ENCODE measurements at places on chromosomes 1 and 21.
A peak's percentile ranks its signal among the peaks of the same experiment; 100 is the strongest.

DNA sequence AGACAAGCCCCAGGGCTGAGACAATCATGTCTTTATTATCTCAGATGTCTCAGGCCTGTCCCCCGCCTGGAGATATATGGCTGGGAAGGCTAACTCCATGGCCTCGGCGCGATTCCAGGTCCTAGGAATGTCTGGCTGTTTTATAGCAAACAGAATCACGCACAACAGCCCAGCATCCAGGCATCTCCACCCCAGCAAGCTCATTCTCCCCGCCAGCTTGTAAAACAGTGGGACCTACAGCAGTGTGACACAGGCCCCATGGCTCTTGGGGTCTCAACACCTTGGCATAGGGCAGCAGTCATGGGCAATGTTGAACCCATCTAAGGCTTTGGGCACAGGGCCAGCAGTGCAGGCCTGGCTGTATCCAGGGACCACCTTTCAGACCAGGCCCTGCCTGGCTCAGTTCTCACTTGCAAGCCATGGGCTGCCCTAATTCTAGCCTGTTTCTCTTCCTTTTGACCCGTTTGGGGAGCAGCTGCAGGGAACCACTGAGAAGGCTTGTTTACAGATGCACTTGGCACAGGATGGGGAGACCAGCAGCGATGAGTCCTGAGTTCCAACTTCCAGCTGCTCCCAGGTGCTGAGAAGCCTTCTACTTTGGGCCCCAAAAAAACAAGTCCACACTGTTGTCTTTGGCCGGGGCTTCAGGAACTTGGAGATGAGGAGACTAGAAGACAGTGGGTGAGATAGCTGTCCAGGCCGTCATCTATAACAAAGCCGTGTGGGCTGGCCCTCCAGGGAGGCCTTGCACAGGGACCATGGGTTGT, 34.4 kb downstream of the WNT4 start:
- no peak overlapping the region for H3K27ac ChIP-seq
- DNase-seq, result no peak
- peaks cover 21% of the 10 kb centered on the region for H3K4me1 ChIP-seq
- H3K4me3 ChIP-seq, result no peak overlapping the region
- peaks cover 24% of the 10 kb centered on the region for H3K36me3 ChIP-seq

DNA sequence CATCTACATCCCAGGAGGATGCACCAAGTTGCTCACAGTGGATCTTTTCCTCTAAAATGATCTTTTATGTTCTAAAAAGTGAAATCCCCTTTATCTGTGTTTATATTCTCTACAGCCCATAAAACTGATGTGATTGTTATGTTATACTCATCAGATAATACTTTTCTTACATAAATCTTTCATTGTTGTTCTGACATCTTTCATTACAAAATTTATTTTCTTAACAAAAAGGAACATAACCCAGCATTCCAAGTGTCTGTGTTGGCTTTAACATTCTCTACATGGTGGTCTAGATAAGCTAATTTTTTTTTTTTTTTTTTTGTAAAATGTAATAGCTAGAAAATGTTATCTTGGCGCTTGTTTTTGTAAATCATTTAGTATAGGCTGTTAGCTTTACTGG, 8.3 kb upstream of the CACYBP start:
- H3K36me3 ChIP-seq, result no peaks in the 10 kb centered on the region
- H3K4me1 ChIP-seq, result no peaks in the 10 kb centered on the region
- H3K27ac ChIP-seq, result no peak overlapping the region
- H3K27me3 ChIP-seq, result no peaks in the 10 kb centered on the region

GRCh38 chr1:20087668-20088067, 17.7 kb downstream of the PLA2G5 start:
- no peak overlapping the region for H3K4me3 ChIP-seq
- no peaks in the 10 kb centered on the region for H3K36me3 ChIP-seq
- no peaks in the 10 kb centered on the region for H3K4me1 ChIP-seq

GRCh38 chr1:223479718-223480425, 86.7 kb downstream of the CCDC185 start:
- no peak for DNase-seq
- no peaks in the 10 kb centered on the region for H3K4me1 ChIP-seq
- H3K4me3 ChIP-seq, result no peak overlapping the region
- H3K27me3 ChIP-seq, result peaks cover 29% of the 10 kb centered on the region
- H3K27ac ChIP-seq, result no peak overlapping the region
- H3K36me3 ChIP-seq, result no peaks in the 10 kb centered on the region

DNA sequence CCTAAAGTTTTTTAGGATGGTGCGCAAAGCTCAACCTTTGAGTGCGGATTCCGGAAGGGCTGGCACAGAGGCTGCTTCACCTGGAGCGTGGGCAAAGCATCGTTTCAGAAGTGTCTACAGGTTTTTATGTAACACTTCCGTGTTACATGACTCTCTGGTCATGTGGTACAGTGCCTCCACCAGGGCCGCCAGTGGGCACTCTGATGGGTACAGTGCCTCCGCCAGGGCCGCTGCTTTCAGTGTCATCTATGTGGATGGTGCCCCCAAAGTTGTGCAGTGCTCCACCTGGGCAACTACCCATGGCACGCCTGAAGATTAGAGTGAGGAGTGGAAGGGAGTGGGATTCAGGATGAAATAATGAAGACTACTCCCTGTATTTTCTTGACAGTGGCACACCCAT, 101.4 kb upstream of the C1orf174 start:
- no peak overlapping the region for H3K27ac ChIP-seq
- DNase-seq, result no peak
- no peak overlapping the region for H3K4me3 ChIP-seq
- no peaks in the 10 kb centered on the region for H3K4me1 ChIP-seq
- H3K27me3 ChIP-seq, result no peaks in the 10 kb centered on the region

- H3K27ac ChIP-seq, result peak overlapping the region; percentile 60
- peaks cover 22% of the 10 kb centered on the region for H3K4me1 ChIP-seq
Measured at GRCh38 chr1:94658221-94658620, 116.7 kb upstream of the F3 start.

DNA sequence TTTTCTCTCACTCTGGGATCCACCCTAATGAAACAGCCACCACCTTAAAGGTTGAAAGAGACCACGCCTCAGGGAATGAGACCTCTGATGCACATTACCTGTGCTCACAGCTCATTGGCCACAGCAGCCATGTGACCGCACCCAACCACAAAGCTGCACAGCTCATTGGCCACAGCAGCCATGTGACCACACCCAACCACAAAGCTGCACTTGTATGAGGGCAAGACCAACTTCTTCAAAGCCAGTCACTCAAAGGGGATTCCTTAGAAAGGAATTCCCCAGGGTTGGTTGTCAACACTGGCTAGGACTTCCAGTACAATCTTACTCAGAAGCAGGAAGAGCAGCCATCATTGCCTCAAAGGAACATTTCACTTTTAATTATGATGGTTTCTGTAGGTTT, 43.6 kb upstream of the PDE9A start:
- H3K4me1 ChIP-seq, result no peaks in the 10 kb centered on the region
- no peaks in the 10 kb centered on the region for H3K36me3 ChIP-seq
- H3K27me3 ChIP-seq, result peaks cover 3% of the 10 kb centered on the region

- H3K36me3 ChIP-seq, result peaks cover 90% of the 10 kb centered on the region
- no peak overlapping the region for H3K27ac ChIP-seq
- peak; percentile 56 for DNase-seq
- no peaks in the 10 kb centered on the region for H3K27me3 ChIP-seq
Measured at GRCh38 chr1:36175137-36176095, 19.5 kb downstream of the MAP7D1 start.

DNA sequence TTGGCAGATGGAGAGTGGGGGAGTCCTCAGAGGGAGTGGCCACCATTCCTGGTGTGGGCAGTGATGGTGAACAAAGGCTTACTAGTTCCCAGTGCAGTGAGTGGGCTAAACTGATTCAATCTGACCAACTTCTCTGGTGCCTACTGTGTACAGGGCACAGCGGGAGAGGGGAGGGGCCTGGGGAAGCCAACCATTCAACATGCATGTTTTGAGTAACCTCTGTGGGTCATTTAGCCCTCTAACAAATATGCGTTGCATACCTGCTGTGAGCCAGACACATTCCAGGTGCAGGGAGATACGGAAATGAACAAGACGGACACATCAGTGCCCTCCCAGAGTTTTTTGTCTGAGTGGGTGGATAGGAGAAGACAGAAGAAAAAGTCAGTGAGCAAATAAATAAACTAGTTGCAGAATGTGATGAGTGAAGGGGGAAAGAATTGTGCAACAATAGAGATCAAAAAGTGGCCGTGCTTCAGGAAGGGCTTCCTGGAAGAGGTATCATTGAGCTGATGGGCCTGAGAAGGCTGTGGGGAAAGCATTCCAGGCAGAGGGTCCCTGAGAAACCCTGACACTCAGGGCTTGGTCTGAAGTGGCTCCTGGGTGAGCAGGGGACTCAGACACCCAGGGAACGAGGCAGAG, 78.8 kb downstream of the EPHB2 start:
- H3K4me1 ChIP-seq, result peaks cover 6% of the 10 kb centered on the region
- no peaks in the 10 kb centered on the region for H3K27me3 ChIP-seq
- H3K4me3 ChIP-seq, result no peak overlapping the region

- no peaks in the 10 kb centered on the region for H3K36me3 ChIP-seq
- no peak overlapping the region for H3K4me3 ChIP-seq
- no peak overlapping the region for H3K27ac ChIP-seq
- DNase-seq, result no peak
- H3K4me1 ChIP-seq, result peaks cover 25% of the 10 kb centered on the region
- no peaks in the 10 kb centered on the region for H3K27me3 ChIP-seq
Measured at GRCh38 chr1:115186711-115187265, 97.5 kb upstream of the TSPAN2 start.

DNA sequence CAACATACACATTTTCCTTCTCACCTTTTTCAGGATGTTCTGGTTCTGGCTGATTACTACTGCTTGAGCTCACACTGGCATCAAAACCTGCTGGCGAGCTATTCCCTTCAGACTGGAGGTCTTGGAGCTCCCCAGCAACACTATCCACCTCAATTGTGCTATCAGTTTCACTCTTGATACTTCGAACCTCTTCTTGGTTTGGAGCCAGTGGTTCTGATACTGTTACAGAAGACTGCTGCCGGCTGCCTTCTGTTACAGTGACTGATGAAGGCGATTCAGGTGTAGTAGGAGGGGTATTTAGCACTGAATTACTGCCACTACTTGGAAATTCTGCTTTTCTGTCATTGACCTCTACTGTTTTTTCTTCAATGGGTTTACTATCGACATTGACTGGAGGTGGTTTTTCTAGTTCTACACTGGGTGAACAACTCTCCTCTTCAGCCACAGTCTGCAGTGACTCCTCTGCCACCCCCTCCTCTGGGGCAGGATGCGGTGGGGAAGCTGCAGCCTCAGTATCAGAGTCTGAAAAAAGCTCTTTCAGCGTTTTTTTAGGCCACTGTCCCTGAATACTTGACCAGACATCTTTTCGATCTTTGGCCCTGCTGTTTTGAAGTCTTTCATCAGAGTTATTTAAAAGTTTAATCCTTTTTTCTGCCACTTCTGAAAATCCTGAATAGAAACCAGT, 20.7 kb upstream of the RBM34 start:
- no peaks in the 10 kb centered on the region for H3K27me3 ChIP-seq
- H3K36me3 ChIP-seq, result peaks cover 15% of the 10 kb centered on the region
- H3K4me3 ChIP-seq, result no peak overlapping the region
- H3K27ac ChIP-seq, result no peak overlapping the region
- H3K4me1 ChIP-seq, result no peaks in the 10 kb centered on the region

DNA sequence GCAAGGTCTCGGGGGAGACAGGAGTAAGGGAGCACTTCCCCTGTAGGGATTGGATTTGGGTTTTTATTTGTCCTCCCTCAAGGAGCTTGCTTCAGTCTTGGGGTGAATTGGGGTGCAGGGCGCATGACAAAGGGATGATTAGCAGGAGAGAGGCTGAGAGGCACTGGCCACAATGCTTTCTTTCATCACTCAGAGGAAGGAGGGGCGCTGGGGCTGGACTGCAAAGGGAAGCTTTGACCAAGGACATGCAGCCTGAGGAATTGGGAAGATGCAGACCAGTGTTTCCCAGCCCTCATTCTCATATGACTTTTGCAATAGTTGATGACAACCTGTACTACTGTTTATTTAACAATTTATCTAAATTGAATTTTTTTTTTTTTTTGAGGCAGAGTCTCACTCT, 34.1 kb upstream of the PDPN start:
- no peaks in the 10 kb centered on the region for H3K27me3 ChIP-seq
- H3K4me1 ChIP-seq, result no peaks in the 10 kb centered on the region
- H3K4me3 ChIP-seq, result no peak overlapping the region
- no peak overlapping the region for H3K27ac ChIP-seq
- no peaks in the 10 kb centered on the region for H3K36me3 ChIP-seq
- no peak for DNase-seq

DNA sequence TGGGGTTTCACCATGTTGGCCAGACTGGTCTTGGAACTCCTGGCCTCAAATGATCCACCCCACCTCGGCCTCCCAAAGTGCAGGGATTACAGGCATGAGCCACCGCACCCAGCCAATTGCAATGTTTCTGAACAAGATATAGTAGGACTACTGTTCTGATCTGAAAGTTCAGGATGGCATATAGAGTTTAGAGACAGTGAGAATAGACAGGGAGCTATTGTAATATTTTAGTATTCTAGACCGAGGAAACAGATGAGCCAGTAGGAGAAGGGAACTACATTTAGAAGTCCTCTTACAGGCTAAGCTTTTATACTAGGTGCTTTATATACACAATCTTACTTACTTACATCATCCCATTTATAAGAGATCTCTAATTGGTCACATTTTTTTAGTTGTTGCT, 33.1 kb downstream of the SOAT1 start:
- 0 out of 2 replicates have a peak, but pooled peaks cover 2% of the 10 kb centered on the region for H3K4me1 ChIP-seq
- no peak overlapping the region for H3K27ac ChIP-seq
- DNase-seq, result no peak
- H3K27me3 ChIP-seq, result no peaks in the 10 kb centered on the region
- no peak overlapping the region for H3K4me3 ChIP-seq

GRCh38 chr1:159877695-159878444, 15.4 kb upstream of the VSIG8 start:
- H3K27me3 ChIP-seq, result no peaks in the 10 kb centered on the region
- no peak overlapping the region for H3K4me3 ChIP-seq
- peaks cover 15% of the 10 kb centered on the region for H3K4me1 ChIP-seq
- H3K36me3 ChIP-seq, result no peaks in the 10 kb centered on the region
- no peak for DNase-seq

DNA sequence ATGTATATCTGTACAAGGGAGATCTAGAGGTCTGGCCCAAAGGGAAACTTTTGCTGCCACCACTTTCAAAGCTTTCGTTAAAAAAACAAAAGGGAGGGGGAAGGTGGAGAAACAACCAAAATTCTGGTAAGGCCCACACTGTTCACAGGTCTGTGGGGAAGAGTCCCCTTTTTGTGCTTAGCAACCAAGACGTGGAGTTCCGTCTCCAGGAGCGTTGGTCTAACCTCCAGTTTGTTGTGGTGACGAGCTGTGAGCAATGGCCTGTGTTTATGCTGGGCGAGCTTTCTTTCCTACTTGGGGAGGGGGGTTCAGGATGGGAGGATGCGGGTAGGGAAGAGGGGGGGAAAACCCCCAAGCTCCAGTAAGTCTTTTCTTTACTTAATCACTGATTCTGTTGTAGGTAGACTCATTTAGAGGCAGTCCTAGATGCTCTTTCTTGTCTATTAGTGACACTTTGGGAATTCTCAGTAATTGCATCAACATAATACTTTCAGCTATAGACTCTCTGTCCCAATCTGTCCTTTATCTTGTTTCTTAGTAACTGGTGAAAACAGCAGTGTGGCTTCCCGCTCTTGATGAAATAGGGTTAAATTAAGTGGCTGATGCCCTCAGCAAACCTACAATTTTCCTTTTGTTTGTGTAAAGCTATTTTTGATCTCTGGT, 1.5 kb downstream of the HIPK1 start:
- H3K27me3 ChIP-seq, result no peaks in the 10 kb centered on the region
- peak; percentile 83 for DNase-seq
- H3K4me1 ChIP-seq, result no peaks in the 10 kb centered on the region
- peak overlapping the region; percentile 84 for H3K27ac ChIP-seq
- H3K36me3 ChIP-seq, result no peaks in the 10 kb centered on the region

- H3K4me3 ChIP-seq, result no peak overlapping the region
- no peaks in the 10 kb centered on the region for H3K4me1 ChIP-seq
- H3K27me3 ChIP-seq, result no peaks in the 10 kb centered on the region
- H3K36me3 ChIP-seq, result no peaks in the 10 kb centered on the region
- no peak overlapping the region for H3K27ac ChIP-seq
Measured at GRCh38 chr1:191929383-191929782, 228.9 kb upstream of the RGS18 start.

Measured in IMR-90 (cell line).